ENCODE measurements at places on chromosomes 12 and 14.

GRCh38 chr14:76936483-76936882, 92.0 kb downstream of the IRF2BPL start:
- no peak for DNase-seq

- no peak for DNase-seq
Observed at GRCh38 chr12:28242129-28242495, 51.9 kb downstream of the CCDC91 start.

- no peak for DNase-seq
Observed at GRCh38 chr12:7034464-7034863, 16.2 kb upstream of the LPCAT3 start.

DNA sequence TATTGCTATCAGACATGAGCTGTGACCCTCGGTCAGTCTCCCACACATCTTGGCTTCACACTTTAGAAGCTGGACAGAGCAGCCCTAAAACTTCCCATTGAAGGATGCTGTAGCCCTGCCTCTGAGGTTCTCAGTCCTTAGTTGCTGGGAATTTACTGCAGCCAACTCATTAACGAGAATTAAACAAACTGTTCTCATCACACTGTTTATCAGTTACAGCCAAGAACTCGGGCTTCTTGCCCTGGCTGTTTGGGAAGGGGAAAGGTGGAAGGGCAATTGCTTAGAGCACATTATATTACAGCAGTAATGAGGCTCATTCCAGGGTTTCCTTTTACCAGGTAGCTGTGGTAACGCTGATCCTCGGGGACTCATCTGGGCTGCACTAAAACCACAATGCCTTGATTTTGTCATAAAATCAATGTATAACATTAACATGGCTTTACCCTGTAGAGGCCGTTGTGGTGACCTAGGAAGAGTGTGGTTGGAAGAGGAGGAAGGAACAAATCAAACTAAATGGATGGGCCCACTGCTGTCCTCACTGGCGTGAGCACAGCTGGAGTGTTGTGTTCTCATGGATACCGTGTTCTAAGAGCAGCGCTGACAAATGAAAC, 87.1 kb downstream of the GPR135 start:
- no peak for DNase-seq

DNA sequence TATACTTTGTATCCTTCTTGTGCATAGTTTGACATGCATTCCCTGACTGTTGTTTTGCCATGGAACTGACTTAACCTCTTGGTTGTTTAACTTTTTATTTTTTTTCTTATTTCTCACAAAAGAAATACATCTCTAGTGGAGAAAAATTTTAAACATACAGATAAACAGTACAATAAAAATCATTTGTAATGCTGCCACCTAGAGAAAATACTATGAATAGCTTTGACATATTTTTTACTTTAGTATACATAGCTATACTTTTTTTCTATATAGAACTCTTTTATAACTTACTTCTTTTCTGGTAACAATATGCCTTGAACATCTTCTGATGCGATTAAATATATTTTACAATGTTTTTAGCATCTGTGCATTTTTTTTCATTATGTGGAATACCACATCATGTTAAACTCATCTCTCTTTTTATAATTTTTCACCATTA, 184.5 kb downstream of the AKAP6 start:
- no peak for DNase-seq

DNA sequence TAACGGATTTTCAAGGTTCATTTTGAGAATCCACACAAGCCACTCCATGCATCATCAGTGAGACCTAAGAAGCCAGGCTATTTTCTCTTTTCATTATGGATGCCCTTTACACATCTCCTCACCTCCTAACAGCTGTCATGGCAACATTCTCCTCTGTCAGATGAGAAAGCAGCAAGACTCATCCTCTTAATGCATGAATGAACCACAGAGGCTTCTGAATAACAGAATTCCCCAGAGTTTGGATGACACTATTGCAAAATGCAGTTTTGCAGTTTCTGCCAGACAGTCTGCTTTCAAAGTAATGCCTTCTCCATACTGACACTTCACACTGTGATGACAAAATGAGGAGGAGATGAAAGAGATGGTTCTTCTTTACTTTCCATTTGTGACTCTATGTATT, 286.7 kb upstream of the GRIP1 start:
- no peak for DNase-seq

GRCh38 chr12:89183985-89184435, 168.3 kb downstream of the DUSP6 start:
- no peak for DNase-seq

GRCh38 chr14:31572955-31573354, 11.8 kb downstream of the NUBPL start:
- DNase-seq = no peak

GRCh38 chr14:104687601-104688504, 1.6 kb upstream of the INF2 start:
- no peak for DNase-seq

GRCh38 chr12:12408265-12408690, 51.4 kb downstream of the BORCS5 start:
- no peak for DNase-seq

DNA sequence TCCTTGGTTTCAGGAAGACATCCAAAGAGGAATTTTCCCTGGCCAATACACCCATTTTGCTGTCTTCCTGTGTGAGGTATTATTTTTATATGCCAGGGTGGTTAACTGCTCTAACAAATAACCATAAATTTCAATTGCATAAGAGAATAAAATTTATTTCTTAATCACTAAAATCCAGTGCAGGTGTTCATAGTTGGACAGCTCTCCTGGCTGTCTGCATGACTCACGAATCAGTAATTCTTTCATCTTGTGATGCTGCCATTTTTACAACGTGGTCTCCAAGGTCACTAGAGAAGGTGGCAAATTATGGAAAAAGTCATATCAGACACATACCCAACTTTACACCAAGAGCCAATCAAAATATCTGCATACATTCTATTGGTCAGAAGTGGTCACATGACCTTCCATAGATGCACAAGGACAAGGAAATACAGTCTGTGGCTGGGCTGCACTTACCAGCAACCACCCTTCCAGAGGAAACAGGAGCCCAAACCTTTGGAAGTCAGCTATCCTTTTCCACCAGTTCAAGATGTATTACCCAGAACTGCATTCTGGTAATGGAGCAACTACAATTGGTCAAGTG, 193.5 kb upstream of the PLEKHG7 start:
- no peak for DNase-seq

DNA sequence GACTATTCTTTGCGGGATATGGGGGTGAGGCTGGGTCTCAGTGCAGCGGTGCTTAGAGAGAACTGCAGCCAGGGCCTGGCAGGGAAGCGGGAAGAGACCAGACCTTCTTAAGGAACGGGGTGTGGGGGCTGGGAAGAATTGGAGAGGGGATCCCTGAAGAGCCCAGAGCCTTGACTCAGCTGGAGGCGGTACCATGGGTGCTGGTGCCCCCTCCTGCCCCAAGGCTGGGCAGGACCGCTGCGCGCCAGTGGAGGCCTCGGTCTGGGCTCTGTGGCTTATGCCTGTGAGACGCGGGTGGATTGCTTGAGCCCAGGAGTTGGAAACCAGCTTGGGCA, 1.3 kb upstream of the RNU7-1 start:
- DNase-seq = no peak

GRCh38 chr14:102775855-102776760, 1.1 kb upstream of the TRAF3 start:
- DNase-seq = no peak

DNA sequence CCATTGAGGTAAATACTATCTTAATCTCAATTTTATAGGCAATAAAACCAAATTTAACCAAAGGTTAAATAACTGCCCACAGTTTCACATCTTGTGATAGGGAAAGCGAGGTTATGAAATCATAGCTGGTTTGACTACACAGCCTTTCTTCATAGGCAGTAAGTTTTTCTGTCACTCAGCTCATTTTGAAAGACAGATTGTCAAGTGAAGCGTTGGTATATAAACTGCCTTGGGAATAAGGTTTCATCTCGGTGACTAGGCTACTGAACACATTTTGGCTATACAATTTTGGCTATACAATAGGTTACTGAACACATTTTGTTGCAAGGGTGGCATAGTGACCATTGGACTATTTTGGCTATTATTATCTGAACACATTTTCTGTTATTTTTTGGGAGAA, 793.7 kb downstream of the TRHDE start:
- no peak for DNase-seq

GRCh38 chr12:132266802-132267201, 62.6 kb downstream of the GALNT9 start:
- no peak for DNase-seq

DNA sequence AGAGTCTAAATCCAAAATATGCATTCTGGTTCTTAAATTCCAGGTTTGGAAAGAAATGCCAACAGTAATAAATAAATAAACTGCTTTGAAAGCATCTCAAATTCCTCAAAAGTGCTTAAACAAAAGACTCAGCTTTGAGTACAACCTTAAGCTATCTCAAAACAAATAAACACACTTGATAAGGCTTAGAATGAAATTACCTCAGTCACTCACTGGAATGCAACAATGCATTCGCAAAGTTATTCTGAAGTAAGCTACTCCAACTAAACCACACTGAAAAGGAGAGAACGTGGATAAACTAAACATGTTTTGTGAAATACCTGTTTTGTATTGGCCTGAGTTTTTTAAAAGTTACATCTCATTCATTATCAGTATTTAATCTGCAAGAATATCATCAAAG, 1.2 kb downstream of the SPTSSA start:
- no peak for DNase-seq

- no peak for DNase-seq
Observed at GRCh38 chr12:112418273-112418607, 507 bp upstream of the PTPN11 start.

GRCh38 chr12:59736786-59737185, 141.0 kb downstream of the SLC16A7 start:
- DNase-seq = no peak

DNA sequence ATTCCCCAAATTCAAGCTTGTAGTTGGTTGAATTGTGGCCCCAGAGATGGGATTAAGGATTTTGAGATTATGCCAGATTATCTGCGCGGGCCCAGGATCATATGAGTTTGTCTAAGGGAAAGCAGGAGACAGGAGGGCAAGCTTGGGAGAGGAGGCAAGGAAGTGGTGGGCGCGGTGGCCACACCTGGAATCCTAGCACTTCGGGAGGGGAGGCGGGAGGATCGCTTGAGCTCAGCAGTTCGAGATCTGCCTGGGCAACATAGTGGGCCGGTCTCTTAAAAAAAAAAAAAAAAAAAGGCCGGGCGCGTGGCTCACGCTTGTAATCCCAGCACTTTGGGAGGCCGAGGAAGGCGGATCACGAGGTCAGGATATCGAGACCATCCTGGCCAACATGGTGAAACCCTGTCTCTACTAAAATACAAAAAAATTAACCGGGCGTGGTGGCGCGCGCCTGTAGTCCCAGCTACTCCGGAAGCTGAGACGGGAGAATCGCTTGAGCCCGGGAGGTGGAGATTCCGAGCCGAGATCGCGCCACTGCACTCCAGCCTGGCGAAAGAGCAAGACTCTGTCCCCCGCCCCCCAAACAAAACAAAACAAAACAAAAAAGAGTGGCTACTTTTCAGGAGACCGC, 881 bp upstream of the PUS1 start:
- no peak for DNase-seq

DNA sequence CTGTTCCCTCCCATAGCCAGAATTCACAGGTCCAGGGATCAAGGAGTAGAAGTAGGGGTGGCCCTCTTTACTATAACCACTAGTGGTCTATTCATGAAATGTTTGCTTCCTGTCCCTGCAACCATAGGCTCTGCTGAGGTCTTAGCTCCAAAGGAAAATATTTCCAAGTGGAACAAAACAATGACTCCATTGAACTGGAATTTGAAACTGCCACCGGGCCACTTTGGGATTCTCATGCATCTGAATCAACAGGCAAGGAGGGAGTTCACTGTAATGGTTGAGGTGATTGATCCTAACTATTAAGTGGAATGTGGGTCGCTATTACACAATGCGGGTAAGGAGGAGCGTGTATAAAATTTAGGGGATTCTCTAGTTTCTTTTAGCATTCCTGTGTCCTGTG, 197.0 kb downstream of the ETNK1 start:
- no peak for DNase-seq

GRCh38 chr12:96720363-96720705, 186.7 kb upstream of the NEDD1 start:
- no peak for DNase-seq

DNA sequence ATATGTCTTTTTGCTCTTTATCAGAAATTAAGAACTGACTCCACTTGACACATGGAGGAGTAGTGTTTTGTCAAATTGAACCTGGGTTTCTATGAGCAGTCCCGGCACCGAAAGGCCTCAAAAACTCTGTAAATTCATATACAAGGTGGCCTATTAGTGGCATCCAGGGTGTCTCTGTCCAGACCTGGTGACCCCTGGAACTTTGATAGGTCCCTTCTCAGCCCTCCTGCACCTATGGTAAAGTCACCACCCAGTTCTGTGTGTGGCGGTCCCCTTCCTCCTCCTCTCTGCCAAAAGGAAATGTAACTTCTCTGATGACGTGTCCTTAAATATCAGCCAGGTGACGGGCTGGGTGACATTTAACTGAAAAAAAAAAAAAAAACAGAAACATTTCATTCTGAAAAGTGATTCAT, 204.0 kb upstream of the FOXN3 start:
- DNase-seq = no peak

DNA sequence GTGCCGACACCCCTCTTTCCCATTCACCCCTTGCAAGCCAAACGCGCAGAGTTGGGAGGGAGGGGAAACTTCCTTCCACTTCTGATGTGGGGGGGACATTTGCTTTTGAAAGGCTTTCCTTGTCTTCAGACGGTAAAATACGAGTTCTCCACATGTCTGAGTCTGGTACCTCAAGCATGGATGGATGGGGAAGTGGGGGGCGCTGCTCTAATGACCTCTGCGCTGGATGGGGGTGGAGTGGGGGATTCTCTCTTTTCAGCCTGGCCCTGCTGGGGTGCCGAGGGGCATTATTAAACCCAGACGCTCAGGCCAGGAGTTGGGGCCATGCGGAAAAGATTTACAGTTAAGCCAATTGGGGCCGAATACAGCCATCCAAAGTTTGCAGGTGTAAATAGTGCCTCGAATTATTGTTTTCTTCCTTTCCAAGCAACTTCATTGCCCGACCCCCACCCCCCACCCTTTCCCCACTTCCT, 9.1 kb upstream of the TBX3 start:
- DNase-seq = no peak

DNA sequence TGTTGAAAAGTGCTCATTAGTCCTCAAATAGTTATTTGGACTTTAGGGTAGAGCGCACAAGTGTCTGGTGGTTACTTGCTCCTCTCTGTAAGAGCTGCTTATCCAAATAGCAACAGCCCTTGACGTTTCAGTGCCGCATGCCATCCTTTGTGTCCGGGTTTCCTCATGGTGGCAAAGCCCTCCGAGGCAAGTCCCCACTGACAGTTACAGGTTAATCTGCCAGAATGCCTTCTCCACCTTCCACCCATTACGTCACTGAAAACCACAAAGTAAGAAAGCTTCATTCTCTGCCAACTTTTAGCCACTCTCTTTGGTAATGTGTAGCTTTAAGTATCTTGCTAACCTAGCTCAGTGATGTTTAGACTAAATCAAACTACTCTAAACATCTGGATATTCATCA, 78.6 kb downstream of the POLR3B start:
- no peak for DNase-seq
